ENCODE measurements at places on chromosomes 2 and 18. TPM values are rescaled to one million over a fixed set of nuclear protein-coding genes. Genes with fewer than 3 reads are reported as not detected.

DNA sequence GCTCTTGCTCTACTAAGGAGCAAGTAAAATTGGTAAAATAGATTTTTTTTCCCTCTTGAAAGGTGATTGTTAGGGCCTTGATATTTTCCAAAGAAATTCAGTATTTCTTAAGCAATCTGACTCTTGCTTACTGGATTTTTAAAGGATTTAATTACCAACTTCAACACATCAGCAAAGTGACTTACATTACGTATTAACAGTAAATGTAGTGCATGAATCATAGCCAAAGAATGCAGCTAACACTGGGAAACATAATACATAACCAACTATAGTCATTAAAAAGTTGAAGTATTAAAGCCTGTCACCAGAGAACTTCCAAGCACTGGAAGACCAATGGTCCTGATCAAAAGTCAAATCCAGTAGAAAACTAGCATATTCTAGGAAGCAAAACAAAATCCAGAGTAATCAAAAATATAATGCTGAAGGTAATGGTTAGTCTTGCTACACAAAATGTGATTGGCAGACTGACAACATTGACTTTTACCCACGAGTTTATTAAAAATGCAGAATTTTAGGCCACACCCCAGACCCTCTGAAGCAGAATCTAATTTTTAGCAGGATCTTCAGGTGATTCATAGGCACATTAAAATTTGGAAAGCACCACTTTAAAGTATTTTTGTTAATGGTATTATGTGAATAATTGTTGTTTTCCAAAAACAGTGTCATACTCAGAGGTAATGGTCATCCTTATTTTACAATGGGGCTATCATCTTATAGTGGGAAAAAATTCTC lies 31.8 kb upstream of the CAVIN2 start:
- no peak for DNase-seq

DNA sequence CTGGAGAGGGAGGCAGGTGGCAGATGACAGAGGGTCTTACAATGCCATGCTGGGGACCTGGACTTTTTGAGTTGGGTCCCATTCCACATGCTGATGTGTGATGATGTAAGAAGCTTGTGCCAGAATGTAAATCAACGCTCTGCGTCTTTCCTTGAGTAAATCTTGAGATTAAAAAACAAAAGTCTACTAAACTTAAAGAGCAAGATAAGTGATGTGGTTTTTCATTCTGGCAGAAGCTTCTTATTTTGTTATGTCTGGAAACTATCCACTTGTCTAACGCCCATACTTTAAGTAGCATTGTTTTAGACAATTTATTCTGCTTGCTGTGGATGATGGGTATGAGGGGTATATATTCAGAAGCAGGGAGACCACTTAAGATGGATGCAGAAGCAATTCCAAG lies 94.5 kb downstream of the KCNS3 start:
- DNase-seq: no peak

DNA sequence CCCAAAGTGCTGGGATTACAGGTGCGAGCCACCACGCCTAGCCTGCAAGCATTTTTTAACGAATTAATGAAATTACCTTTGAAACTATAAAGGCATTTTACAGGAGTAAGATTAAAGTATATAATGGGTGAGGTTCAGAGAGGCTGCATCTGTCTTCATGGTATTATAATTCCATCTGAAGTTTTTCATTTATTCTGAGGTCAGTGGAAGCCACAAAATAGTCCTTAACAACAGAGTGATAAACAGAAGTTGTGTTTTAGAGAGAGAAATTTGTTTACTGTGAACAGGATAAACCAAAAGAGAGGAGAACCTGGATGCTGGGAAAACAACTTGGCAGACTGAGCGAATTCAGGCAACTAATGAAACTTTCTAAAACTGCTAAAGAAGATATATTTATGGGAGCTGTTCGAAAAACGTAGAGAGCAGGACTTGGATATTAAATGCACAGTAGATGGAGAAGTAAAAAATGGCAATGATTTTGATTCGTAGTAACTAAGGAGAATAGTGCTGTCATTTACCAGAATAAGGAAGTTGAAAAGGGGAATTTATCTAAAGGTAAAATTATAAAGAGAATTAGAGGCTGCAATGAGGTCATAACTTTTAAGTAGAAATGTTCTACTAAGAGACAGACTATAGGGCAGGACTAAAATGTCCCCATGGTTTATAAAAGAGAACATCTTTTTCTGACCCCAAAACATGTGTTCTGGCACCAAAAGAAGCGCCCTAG lies 37.9 kb upstream of the ITGA4 start:
- DNase-seq: no peak

- DNase-seq: no peak
Measured at GRCh38 chr2:101500180-101500579, 25.3 kb upstream of the RFX8 start.

GRCh38 chr2:20496076-20496872 lies 49.4 kb downstream of the RHOB start:
- DNase-seq: no peak

- no peak for DNase-seq
Measured at GRCh38 chr18:34707670-34708069, 2.4 kb upstream of the DTNA start.

GRCh38 chr2:235472443-235472842 lies 21.4 kb upstream of the AGAP1 start:
- DNase-seq: no peak

DNA sequence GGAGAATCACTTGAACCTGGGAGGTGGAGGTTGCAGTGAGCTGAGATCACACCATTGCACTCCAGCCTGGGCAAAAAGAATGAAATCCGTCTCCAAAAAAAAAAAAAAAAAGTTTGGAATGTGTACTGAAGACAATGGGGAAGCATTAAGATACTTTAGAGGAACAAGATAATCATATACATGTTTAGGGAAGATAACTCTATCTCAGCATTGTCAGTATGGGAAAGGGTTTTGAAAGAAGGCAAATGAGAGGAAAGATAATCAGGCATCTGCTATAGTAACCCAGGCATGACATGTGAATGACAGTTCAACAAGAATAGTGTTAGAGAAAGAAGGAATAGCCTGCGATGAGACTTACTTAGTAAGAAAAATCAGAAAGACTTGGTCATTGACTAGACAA lies 112.0 kb downstream of the ATAD2B start:
- no peak for DNase-seq

DNA sequence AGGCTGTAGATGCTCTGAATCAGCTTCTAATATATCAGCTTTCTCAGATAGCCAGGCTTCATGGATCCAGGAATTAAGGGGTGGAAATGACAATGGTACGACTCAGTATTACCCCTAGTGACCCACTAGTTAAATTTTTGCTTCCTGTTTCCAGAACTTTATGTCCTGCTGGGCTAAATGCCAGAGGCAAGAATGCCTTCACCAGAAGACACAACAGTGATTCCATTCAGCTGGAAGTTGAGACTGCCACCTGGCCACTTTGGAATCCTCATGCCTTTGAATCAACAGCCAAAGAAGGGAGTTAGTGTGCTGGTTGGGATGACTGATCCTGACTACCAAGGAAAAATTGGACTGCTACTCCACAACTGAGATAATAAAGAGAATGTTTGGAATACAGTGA lies 239.1 kb downstream of the ASXL3 start:
- DNase-seq: no peak

- DNase-seq: peak; percentile 22
Measured at GRCh38 chr18:666177-666576, 8.7 kb downstream of the TYMS start.

DNA sequence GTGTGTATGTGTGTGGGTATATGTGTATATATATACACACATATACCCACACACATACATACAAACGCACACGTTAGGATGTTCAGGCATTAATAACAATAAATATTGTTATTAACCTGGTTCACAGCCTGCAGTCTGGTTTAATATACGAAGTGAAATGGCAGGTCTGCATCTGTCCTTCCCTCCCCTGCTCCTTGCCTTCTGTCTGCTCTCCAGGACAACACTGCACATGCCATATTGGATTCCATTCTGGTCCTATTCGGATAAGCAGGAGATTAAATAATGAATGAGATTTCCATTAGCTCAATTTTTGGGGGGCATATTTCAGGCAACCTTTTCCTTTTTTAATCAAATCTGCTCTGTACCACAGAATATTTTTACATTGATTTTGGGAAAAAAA lies 158.0 kb downstream of the CELF4 start:
- DNase-seq: no peak

DNA sequence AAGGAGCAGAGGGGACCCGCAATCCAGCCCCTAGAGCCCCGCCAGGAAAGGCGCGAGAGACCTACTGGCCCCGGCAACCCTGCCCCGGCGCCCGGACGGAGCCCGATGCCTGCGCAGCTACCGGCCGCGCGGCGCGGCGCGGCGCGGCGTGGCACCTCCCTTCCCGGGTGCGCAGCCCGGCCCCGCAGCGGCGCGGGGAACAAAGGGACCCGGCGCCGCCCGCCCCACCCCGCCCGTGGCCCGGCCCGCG lies 307 bp downstream of the CDH2 start:
- DNase-seq: no peak

GRCh38 chr2:140086964-140087363 lies 1306.8 kb upstream of the NXPH2 start:
- DNase-seq: no peak

- DNase-seq: no peak
Measured at GRCh38 chr2:18788592-18788991, 199.2 kb upstream of the NT5C1B start.

DNA sequence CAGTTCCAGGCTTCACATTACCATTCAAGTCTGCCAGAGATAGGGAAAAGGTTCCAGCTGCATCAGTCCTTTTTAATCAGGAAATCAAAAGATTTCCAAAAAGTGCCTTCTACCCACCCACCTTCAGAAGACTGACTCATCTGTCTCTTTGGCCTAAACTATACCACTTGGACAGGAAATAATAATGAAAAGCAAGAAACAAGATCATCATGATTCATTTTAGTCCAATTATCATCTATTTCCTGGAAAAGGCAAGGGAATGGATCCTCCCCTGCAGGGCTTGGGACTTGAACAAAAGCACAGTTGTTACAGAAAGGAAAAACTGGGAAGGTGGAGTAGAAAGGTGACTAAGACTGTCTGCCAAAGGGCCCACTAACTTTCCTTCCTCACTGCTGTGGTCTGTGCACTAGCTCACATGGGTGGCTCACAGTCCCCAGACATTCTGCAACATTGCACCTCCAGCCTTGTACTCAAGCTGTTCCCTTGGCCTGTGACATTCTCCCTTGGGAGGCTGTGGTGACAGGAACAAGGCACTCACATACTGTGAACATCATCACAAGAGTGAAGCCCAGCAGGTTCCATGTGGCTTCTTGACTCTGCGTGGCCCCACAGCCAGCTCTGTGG lies 75.3 kb downstream of the VSNL1 start:
- DNase-seq: no peak

DNA sequence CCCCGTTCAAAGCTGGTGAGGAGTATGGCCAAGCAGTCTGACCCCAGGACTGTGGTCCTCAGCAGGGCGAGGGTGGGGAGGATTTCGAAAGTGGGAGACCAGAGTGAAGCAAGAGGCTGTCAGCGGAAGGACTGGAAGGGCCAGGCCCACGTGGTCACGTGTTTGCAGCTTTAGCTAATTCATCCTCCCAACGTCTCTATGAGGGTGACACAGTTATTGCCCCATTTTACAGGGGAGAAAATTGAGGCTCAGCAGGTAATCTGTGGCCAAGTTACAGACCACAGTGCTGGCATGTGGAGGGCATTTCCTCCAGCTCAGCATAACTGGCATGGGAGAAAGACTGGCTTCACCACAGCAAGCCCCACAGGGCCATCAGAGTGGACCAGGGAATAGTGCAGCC lies 45.4 kb upstream of the LTBP1 start:
- no peak for DNase-seq

DNA sequence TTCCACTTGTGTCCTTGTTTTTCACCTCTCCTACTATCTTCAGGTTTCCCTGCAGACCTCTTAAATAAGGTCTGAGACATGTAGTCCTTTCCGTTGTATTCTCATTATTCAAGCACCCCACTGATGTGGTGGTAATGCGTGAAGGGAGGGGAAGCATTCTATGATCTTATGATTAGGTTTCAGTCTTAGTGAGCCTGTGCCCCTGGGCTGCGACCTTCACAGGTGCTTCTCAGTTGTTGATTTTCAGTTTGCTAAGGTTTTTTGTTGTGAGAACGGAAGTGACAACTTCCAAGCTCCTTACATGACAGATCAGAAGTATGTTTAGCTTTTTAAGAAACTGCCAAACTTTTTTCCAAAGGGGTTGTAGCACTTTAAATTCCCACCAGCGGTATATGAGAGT lies 41.3 kb downstream of the VPS54 start:
- peak; percentile 52 for DNase-seq

- DNase-seq: no peak
Measured at GRCh38 chr18:2627821-2628276, 27.7 kb upstream of the SMCHD1 start.

GRCh38 chr2:241967467-241968144 lies 98.1 kb downstream of the RTP5 start:
- no peak for DNase-seq

DNA sequence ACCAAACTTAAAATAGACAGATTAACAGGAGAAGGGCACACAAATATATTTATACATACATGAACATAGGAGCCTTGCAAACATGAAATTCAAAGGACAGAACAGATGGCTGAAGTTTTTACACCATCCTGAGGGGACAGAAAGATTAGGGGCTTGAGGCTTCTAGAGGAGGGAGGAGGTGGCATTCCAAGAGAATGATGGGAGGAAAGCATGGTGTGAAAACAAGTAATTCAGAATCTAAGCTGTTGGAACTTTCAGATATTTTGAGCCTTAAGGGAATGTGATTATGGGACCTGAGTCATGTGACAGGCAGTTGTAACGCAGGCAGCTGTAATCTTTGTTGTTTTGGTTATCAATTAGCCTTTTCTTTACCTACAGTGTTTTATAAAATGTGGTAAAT lies 225.2 kb upstream of the SPOPL start:
- DNase-seq: no peak

DNA sequence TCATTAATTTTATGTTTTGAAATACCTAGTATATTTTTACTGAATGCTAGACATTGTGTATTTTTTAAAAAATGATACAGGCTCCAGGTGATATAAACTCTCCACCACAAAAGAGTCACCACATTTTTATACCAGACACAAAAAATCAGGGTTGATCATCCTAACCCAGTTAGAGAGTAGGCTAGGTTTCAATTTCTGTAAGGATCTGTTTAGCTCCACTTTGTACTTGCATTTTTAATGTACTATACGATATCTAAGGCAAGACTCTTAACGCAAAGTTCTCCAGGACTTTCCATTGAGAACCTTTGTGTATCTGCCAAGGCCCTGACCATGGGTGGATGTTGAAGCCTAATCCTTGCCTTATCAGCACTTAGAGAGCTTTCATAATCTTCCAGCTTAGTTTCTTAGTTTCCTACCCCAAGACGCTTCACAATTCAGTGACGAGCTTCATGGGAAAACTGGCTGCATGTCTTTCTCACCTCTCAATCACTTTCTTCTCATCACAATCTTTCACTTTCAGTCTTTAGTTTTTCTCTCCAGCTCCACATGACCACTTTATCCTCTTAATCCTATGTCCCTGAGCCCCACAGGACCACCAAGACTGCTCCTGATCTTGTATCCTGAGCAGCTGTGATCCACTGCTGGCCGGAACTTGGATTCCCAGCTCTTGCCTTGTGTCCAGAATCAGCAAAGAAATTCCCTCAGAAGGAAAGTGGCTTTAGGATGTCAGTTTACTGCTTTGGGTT lies 635.8 kb downstream of the RNF144A start:
- DNase-seq: no peak

- no peak for DNase-seq
Measured at GRCh38 chr2:120854014-120854620, 118.4 kb downstream of the GLI2 start.

SLC38A11 gene
- total RNA-seq: not detected

ITGA6 gene
- total RNA-seq: 14.6 TPM

SPR gene
- 0.79 TPM for total RNA-seq

MAL gene
- total RNA-seq: 188 TPM

SCN1A gene
- total RNA-seq: not detected

ANTXR1 gene
- total RNA-seq: not detected

ALPI gene
- not detected for total RNA-seq

TCF7L1 gene
- not detected for total RNA-seq

All from activated CD8-positive, alpha-beta T cell treated with anti-CD3 and anti-CD28 coated beads, Interleukin-2, amount 10 ng/mL, durations not matched to agents 7 days and 5 days (primary cell).